ENCODE measurements at places on chromosomes 6 and 20.

DNA sequence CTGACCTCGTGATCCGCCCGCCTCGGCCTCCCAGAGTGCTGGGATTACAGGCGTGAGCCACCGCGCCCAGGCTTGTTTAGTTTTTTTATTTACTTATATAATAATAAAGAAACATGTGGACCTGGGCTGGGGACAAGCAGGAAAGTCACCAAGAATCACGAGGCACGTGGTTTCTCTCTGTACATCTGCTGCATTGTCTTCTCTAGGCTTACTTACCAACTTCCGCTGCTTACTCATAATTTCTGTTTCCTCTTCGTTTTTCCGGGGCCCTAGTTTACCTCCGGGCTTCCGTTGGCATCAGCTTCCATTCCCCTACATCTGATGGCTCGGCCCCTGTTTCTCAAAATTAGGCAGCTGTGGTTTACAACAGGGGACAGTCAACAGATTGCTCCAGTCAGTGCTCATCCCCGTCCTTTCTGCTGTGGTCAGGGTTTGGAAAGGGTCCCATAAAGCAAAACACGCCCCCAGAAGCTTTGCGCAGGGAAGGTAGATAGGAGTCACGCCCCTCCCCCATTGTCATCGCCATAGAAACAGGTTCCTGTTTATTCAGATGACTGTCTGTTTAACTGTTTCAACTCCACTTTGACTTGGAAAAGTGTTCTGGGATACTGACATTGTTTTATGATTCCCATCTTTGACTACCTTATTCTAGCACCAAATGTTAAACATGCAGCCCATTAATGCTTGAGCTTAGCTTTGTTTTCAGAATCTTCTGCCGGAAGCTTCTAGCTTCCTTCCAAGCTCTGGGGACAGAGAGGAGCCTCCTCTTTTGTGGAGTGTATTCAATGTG is 31.9 kb upstream of the TXLNB start:
- peak; percentile 97 for DNase-seq

DNA sequence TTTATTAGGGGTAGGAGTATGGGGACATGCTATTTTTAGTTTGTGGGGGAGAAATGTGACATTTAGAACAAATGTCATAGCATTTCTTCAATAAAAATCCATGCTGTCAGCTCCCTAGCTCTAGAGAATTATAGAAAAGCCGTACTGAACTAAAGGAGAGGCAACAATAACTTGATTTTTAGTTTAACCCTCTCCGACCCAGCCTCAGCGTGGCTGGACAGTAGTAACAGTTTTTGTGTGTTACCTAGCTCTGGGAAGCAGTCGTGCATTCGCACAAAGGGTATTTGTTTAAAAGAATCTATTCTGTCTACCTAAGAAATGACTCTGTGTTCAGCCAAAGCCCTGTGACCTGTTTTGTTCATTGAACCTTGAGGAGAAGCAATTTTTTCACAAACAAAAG is 442.4 kb upstream of the SOX4 start:
- DNase-seq: no peak

GRCh38 chr6:157242791-157243190 is 80.5 kb downstream of the TMEM242 start:
- DNase-seq: no peak

DNA sequence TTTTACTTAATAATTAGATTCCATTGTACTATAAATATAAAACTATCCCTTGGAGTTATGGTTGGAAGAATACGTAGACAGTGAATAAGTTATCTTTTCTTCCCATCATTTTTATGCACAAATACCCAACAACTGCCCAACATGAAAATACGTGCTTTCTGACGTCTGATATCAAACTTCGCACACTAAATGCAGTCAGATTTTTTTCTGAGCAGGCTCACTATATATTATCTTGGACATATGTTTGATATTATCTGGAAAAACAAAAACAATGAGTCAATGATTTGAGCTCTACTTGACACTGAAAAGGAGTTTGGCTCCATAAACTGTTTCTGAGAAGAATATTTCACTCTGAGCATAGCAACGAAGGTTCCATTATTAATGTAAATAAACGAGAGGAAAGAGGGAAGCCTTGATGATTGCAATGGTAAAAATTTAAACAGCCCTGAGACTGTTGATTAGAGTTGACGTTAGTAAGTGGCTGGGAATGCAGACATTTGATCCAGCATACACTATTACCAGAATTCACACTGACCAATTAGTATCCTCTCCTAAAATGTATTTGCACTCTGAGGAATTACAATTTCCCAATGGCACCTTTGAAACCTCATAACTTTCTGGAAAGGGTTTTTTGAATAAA is 1090.0 kb downstream of the EPHA7 start:
- no peak for DNase-seq

GRCh38 chr6:143097224-143097795 is 36.6 kb downstream of the AIG1 start:
- no peak for DNase-seq

DNA sequence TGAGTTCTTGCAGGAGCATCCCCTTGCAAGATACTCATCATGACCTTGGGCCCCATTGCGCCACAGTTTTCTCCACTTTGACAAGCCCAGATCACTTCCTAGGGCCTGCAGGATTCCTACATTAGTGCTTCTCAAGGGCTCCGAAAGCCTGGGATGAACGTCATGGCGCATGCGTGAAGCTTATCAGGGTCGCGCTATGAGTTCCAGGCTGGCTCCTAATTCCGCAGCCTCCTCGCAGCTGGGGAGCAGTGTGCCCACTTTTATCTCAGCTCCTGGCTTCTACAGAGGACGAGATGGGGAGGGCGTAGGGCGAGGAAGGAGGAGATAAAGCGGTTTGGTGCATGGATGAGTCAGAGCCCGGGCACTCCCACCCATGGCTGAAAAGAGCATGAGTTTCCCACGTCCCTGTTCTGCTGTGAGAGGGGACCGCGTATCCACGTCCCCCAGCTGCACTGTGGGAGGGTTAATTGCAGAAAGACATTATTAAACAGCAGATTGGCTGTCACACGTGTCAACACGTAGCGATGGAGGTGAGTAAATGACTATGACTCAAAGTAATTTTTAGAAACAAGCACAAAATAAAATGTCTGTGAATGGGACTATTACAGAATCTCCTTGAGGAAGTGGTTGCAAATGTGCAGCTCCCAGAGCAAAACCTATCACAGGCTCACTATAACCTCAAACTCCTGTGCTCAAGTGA is 72.9 kb upstream of the DSP start:
- peak; percentile 94 for DNase-seq

DNA sequence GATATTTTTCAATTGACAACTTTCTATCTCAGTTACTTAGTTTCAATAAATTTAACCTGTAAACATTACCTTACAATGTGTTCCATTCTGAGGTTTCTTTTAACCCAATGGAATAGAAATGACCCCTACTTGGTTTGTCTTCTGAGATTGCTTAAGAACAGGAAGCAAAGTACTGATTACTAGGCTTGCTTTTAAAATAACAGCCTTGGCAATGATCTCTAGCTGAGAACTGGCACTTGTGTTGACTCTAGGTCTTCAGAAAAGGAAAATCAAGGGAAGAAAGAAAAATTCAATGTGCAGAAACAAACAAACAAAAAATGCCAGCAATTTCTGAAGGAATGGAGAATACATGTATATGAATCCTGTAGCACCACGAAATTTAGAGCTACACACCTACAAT is 66.1 kb downstream of the SYNE1 start:
- no peak for DNase-seq

DNA sequence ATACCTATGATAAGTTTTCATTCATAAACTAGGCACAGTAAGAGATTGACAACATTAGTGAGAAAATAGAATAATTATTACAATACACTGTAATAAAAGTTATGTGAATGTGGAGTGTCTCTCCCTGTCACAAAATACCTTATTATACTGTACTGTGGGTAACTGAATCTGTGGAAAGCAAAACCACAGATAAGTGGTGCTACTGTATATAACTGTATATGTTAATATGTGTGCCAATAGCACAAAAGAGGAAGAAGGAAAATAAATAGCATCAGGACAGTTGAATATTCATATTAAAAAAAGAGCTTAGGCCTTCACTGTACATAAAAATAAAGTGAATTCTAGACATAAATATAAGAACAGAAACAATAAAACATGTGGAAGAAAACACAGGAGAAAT is 243.5 kb downstream of the CDKAL1 start:
- DNase-seq: peak; percentile 7

- DNase-seq: no peak
Measured at GRCh38 chr6:34958734-34959133, 69.7 kb downstream of the ANKS1A start.

DNA sequence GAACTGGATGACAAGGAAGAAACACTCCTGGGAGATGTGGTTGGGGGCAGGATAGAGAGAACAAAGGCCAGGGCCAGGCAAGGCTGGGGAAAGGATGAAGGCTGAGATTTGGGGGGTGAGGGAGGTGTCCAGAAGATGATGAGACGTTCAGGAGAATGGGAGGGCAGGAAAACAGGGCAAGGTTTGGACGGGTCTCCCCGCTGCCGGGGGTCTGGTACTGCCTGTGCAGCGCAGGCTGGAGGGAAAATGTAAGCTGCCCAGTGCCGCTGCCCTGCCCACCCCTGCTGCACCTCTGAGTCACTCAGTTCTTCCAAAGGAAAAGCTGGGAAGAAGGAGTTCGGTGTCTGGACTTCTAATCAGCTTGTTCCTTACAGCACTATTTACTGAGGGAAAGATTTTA is 130.9 kb downstream of the DTNBP1 start:
- no peak for DNase-seq

GRCh38 chr20:45991616-45992015 is 17.1 kb upstream of the MMP9 start:
- DNase-seq: peak; percentile 63

DNA sequence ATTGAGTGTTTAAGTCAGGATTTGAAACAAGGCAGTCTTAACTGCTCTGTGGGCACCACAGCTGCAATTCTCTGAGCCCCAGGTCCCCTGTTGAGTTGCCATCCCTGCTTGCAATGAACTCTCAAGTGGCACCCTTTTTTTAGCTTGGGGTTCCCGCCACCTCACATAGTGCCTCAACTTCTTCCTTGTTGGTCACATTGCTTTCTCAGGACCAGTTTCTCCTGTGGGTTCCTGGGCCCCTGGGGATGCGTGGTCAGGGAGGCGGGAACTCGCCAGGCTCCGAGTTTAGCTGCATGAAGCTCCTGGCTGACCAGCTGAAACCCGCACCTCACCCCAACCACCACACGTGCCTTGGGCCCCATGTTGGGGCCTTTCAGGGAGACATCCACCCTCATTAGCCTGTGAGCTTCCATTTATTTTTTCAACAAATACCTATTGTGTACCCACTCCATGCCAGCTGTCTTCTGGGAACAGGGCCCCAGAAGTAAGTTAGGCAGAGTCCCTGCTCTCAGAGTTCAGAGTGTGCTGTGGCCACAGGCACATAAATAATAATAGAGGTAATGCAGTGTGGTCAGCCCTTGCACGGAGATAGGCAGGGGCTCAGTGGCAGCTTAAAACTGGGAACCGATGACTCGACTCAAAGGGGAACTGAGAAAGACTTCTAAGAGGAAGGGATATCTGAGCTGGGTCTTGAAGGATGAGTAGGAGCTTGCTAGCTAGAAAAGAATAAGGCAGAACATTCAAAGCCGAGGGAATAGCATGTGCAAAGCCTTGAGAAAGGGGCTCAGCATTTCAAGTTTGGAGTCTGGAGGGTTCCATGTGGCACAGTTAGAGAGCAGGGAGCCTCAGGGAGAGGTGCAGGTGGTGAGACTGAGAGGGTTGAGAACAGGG is 33.9 kb upstream of the FAM83D start:
- DNase-seq: peak; percentile 69

DNA sequence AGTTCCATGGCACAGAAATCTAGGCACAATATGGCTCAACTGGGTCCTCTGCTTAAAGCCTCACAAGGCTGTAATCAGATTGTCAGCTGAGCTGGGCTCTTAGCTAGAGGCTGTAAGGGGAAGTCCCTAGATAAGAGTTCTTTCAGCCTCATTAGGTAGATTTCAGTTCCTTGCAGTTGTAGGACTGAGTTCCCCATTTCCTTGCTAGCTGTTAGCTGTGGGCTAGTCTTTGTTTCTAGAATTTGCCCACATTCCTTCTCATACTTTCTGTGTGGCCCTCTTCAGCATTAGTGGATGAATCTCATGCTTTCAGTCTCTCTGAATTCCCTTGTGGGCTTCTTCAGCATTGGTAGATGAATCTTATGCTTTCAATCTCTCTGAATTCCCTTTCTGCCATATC is 71.0 kb upstream of the MRAP2 start:
- DNase-seq: peak; percentile 11

DNA sequence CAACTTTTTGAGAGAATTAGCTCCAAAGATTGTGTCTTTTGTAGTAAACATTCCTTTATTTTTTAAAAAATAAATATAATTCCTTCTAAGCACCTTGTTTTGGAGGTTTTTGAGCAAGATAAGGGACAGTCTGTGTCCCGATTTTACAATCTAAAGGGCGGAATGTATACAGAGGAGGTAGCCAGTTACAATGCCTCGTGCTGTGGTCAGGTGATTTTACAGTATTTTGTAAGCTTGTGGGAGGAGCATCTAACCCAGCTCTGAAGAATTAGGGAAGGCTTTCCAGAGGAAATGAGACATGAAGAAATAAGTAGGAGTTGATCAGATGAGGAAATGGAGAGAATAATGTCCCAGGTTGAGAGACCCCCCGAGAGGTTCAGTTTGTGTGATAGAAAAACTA is 1.3 kb downstream of the HINT3 start:
- DNase-seq: peak; percentile 75

GRCh38 chr20:62433658-62434497 is 6.5 kb upstream of the RBBP8NL start:
- DNase-seq: no peak

- no peak for DNase-seq
Measured at GRCh38 chr6:3724451-3725144, 26.9 kb downstream of the PXDC1 start.

DNA sequence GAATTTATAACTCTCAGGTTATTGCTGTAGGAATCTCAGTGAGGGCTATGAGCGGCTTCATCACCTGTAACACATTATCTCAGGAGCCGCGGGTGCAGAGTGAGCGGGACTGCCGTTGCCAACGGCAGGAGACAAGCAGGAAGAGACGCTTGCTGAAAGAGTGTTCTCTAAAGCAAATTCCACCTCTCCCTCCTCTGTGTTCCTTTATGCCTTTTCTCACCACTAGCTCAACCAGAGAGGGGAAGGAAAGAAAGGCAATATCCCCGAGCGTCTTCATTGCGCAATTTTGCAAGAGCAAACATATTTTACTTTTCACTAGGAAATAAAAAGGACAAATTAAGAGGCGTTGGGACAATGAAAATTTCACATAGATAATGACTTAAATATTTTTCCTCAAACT is 185.2 kb upstream of the EXOC2 start:
- DNase-seq: peak; percentile 36

- no peak for DNase-seq
Measured at GRCh38 chr6:3341467-3341866, 82.7 kb downstream of the PSMG4 start.
